ENCODE measurements at places on chromosomes 7 and 10.

- no peak overlapping the region for H3K27ac ChIP-seq
- H3K36me3 ChIP-seq: no peaks in the 10 kb centered on the region
- no peaks in the 10 kb centered on the region for H3K4me1 ChIP-seq
- H3K27me3 ChIP-seq: peaks cover 6% of the 10 kb centered on the region
- H3K4me3 ChIP-seq: no peak overlapping the region
Measured at GRCh38 chr10:77905086-77905748, 21.3 kb downstream of the DLG5 start.

DNA sequence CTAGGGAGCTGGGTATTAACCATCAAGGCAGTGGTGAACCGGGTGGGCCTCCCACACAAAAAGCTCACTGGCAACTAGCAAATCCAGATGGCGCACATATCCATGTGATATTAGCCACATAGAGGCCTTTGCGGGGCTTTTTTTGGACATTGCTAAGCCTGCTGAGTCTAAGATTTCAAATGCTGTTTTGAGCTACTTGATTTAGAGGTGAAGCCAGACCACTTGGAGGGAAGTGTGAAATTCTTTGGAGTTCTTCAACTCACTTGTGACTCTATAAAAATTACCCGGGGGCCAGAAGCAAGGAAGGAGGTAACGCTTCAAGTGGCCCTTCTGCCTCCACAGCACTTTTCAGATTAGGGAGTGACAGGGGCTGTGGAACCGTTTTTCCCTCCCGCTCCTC, 619.8 kb upstream of the GALNT17 start:
- H3K4me1 ChIP-seq: no peaks in the 10 kb centered on the region
- H3K27me3 ChIP-seq: no peaks in the 10 kb centered on the region
- no peak for DNase-seq
- H3K36me3 ChIP-seq: no peaks in the 10 kb centered on the region
- no peak overlapping the region for H3K27ac ChIP-seq

DNA sequence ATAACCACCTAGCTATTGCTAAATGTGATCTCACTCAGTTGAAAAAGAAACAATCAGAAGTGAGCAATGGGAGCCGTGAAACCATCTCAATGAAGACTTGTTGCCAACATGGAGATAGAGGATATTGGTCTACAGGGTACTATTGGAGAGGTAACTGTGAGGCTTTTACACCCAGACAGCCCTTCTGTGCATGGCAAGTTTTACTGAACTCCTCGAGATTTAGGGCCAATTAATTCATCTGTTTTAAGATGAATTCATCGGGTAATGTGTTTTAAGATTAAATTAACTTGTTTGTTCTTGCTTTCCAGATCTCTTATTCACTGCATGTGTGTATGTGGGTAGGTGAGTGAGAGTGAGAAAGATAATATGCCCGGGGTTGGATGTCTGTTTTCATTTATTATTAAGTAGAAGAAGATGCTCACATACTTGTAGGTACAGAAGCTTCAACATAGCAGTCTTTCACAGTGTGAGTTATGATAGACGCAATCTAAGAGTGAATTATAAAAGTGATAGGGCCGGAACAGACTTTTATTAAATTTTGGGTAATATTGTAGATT, 323.8 kb downstream of the EXOC4 start:
- H3K36me3 ChIP-seq: peaks cover 21% of the 10 kb centered on the region
- peaks cover 3% of the 10 kb centered on the region for H3K4me1 ChIP-seq
- H3K4me3 ChIP-seq: no peak overlapping the region

- no peak for DNase-seq
- H3K4me1 ChIP-seq: peaks cover 65% of the 10 kb centered on the region
- peak overlapping the region; percentile 15 for H3K27ac ChIP-seq
- no peaks in the 10 kb centered on the region for H3K36me3 ChIP-seq
- H3K4me3 ChIP-seq: no peak overlapping the region
- no peaks in the 10 kb centered on the region for H3K27me3 ChIP-seq
Measured at GRCh38 chr7:30730097-30730496, 21.8 kb upstream of the INMT start.

DNA sequence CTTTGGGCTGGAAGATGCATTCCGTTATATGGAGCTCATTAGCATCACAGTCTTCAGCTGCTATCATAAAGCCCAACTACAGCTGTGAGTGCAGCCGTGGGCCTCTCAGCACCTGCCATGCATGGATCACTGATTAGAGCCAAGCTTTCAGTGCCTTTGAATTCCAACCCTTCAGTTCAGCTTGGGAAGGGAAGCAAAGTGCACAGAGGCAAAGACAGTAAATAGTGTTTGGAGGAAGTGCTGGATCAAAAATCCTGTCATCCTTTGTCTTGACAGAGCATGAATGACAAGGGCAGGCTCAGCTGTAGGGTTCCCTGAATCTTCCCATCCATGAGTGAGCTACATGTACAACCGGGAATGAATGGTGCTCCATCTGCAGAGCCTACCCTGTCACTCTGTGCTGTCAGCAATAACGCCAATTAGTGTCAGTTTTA, 153.7 kb downstream of the DNAJB9 start:
- DNase-seq: no peak
- no peak overlapping the region for H3K4me3 ChIP-seq
- H3K36me3 ChIP-seq: no peaks in the 10 kb centered on the region
- no peaks in the 10 kb centered on the region for H3K4me1 ChIP-seq
- H3K27me3 ChIP-seq: peaks cover 4% of the 10 kb centered on the region

DNA sequence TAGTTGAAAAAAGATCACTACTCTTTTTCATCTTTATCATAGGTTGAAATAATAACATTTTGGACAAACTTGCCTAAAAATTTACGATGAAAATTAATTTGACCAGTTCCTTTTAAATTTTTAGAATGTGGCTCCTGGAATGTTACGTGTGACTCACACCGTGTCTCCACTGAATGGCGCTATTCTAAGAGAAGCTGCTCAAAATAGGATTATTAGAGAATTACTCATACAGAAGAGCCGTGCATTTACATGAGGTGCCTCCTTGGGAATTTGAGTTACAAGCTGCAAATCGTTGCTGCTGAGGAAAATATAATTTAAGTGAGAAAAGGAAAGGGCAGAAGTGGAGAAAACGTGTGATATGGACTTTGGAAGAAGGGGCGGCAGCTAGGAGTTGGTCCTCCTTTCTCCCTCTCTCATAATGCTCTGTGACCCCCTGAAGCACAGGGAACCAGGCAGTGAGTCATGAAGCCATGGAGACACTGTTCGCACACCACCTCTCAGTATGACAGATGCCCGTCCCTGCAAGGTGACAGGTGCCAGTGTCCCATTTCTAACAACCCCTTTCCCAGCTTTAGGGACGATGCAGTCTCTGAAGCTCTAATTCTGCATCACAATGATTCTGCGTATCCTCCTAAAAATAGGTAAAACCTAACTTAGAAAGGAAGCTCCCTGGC, 323.2 kb upstream of the COBL start:
- H3K4me3 ChIP-seq: no peak overlapping the region
- DNase-seq: no peak
- no peaks in the 10 kb centered on the region for H3K36me3 ChIP-seq
- H3K27ac ChIP-seq: no peak overlapping the region
- H3K27me3 ChIP-seq: no peaks in the 10 kb centered on the region

DNA sequence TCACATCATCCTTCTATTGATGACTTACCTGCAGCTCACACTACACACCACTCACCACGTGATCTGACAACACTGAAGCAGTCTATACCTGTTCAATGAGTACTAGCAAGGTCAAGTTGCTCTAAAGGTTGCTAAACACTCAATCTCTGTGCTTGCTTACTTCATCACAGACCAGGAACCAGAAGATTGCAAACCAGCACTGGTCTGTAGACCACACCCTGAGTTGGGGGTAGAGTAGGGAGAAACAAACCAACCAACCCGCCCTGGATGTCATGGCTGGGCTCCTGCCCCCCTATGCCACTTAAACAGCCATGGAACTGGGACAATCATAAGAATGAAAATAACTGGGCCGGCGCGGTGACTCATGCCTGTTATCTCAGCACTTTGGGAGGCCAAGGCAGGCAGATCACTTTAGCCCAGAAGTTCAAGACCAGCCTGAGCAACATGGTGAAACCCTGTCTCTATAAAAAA, 19.6 kb downstream of the DLG5 start:
- H3K27ac ChIP-seq: peak overlapping the region; percentile 41
- DNase-seq: no peak
- H3K4me3 ChIP-seq: no peak overlapping the region
- H3K27me3 ChIP-seq: peaks cover 6% of the 10 kb centered on the region
- H3K36me3 ChIP-seq: no peaks in the 10 kb centered on the region

- no peak overlapping the region for H3K27ac ChIP-seq
- no peaks in the 10 kb centered on the region for H3K27me3 ChIP-seq
- DNase-seq: no peak
- no peak overlapping the region for H3K4me3 ChIP-seq
Measured at GRCh38 chr10:68594405-68594804, 34.3 kb downstream of the TET1 start.

DNA sequence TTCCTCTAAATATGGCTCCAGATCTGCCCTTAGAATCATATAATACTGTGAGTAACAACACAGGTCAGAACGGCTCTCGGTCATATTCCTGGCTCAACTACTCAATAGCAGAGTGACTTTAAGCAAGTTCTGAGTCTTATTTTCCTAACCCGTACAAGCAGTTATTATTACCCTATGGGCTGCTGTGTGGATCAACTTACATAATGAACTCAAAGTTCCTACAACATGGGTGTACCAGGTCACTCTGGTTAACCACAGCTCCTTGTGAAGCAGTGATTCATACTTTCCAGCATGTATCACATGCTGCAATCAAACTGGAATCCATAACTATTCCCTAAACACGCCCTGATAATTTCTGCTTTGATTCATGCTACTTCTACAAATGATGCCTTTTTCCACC, 107.3 kb downstream of the LRRN3 start:
- peaks cover 8% of the 10 kb centered on the region for H3K36me3 ChIP-seq
- no peak for DNase-seq
- no peaks in the 10 kb centered on the region for H3K27me3 ChIP-seq
- no peak overlapping the region for H3K27ac ChIP-seq
- no peak overlapping the region for H3K4me3 ChIP-seq
- no peaks in the 10 kb centered on the region for H3K4me1 ChIP-seq

- DNase-seq: no peak
- H3K27ac ChIP-seq: no peak overlapping the region
- H3K4me3 ChIP-seq: no peak overlapping the region
- no peaks in the 10 kb centered on the region for H3K27me3 ChIP-seq
Measured at GRCh38 chr10:22372917-22373316, 27.6 kb downstream of the SPAG6 start.

- H3K36me3 ChIP-seq: no peaks in the 10 kb centered on the region
- DNase-seq: no peak
- no peak overlapping the region for H3K27ac ChIP-seq
- no peaks in the 10 kb centered on the region for H3K4me1 ChIP-seq
- no peaks in the 10 kb centered on the region for H3K27me3 ChIP-seq
Measured at GRCh38 chr10:128137877-128138276, 11.7 kb upstream of the MKI67 start.

DNA sequence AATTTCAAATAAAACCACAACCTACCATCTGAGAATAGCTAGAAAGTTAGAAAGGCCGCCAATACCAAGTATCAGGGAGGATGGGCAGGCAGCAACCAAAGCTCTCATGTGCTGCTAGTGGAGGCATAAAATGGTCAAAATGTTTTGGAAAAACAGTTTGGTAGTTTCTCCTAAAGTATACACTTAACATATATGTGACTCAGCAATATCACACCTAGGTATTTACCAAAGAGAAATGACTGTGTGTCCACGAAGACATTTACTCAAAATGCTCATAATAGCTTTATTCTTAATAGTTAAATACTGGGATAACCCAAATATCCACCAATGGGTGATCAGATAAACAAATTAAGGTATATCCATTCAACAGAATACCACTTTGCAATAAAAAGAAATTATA, 14.3 kb downstream of the RHEB start:
- no peak for DNase-seq
- H3K27ac ChIP-seq: no peak overlapping the region
- peaks cover 5% of the 10 kb centered on the region for H3K36me3 ChIP-seq
- H3K27me3 ChIP-seq: no peaks in the 10 kb centered on the region
- peaks cover 86% of the 10 kb centered on the region for H3K4me1 ChIP-seq
- H3K4me3 ChIP-seq: no peak overlapping the region

- H3K27me3 ChIP-seq: no peaks in the 10 kb centered on the region
- no peak overlapping the region for H3K4me3 ChIP-seq
- no peak overlapping the region for H3K27ac ChIP-seq
- DNase-seq: no peak
- H3K4me1 ChIP-seq: no peaks in the 10 kb centered on the region
Measured at GRCh38 chr10:68092512-68092911, 16.8 kb upstream of the MYPN start.

DNA sequence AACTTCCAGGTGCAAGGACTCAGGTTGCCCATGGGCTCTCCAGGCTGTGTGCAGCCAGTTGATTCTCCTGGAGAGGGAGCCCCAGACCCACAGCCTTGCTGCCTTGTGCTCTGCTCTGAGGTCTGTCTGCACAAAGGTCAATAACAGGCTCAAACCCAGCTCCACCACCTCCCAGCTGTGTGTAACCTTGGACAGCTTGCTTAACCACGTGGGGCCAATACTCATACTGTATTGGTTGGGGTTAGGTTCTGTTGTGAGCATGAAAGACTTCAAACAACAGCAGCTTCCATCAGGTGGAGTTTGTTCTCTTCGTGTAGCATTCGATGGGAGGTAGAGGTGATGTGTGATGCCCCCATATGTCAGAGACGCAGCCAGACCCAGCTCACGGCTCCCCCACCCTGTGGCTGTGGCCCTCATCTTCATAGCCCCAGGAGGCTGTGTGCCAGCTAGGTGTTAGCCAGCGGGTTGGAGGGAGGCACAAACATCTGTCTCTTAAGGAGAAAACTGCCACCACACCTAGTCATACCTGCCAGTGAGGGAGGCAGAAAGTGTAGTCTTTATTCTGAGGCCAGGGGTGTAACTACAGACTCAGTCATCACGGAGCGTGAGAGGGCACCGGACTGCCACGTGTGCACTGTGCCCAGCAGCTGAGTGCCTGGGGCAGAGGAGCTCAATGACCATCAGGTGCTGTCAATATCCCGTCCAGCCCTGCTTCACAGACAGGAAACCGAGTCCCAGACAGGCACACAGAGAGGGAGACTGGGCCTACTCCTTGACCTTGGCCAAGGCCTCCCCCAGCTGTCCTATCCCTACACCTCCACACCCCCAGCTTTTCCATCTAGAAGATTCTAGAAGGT, 8.1 kb upstream of the POLD2 start:
- no peaks in the 10 kb centered on the region for H3K36me3 ChIP-seq
- DNase-seq: no peak
- H3K27ac ChIP-seq: no peak overlapping the region

DNA sequence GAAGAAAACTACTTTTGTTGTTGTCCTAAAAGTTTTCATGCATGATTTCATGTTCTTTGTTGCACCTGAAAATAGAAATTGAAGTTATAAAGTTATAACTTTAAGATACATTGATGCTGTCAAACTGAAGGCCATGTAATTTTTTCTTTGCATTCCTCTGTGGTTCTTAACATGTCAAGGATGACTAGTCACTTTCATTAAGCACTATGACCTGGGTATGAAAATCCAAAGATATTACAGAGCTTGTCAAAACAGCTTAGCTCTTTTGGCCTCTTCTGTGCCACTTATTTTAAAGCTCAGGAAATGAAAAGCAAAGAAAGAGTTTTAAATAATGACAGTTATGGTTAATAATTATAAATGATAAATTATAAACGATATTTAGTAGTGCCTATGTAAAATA, 241.6 kb upstream of the CACNA2D1 start:
- H3K36me3 ChIP-seq: no peaks in the 10 kb centered on the region
- DNase-seq: no peak
- no peaks in the 10 kb centered on the region for H3K4me1 ChIP-seq
- H3K4me3 ChIP-seq: no peak overlapping the region
- no peak overlapping the region for H3K27ac ChIP-seq

- no peak overlapping the region for H3K27ac ChIP-seq
- H3K36me3 ChIP-seq: peaks cover 30% of the 10 kb centered on the region
- no peak overlapping the region for H3K4me3 ChIP-seq
- no peaks in the 10 kb centered on the region for H3K27me3 ChIP-seq
- peaks cover 20% of the 10 kb centered on the region for H3K4me1 ChIP-seq
Measured at GRCh38 chr10:123203393-123204126, 49.4 kb downstream of the BUB3 start.
